ENCODE measurements at places on chromosomes 2 and 18. TPM values are rescaled to one million over a fixed set of nuclear protein-coding genes. Genes with fewer than 3 reads are reported as not detected.

CHPF gene
- 9.0 TPM for total RNA-seq

RMDN2 gene
- total RNA-seq: 0.79 TPM

EXOC6B gene
- total RNA-seq: 6.1 TPM

- no peaks in the 10 kb centered on the region for H3K4me1 ChIP-seq
- no peak overlapping the region for H3K4me3 ChIP-seq
- H3K27ac ChIP-seq: no peak overlapping the region
- DNase-seq: no peak
These were observed 11.1 kb downstream of the CAPN10 start for GRCh38 chr2:240597419-240598181.

DNA sequence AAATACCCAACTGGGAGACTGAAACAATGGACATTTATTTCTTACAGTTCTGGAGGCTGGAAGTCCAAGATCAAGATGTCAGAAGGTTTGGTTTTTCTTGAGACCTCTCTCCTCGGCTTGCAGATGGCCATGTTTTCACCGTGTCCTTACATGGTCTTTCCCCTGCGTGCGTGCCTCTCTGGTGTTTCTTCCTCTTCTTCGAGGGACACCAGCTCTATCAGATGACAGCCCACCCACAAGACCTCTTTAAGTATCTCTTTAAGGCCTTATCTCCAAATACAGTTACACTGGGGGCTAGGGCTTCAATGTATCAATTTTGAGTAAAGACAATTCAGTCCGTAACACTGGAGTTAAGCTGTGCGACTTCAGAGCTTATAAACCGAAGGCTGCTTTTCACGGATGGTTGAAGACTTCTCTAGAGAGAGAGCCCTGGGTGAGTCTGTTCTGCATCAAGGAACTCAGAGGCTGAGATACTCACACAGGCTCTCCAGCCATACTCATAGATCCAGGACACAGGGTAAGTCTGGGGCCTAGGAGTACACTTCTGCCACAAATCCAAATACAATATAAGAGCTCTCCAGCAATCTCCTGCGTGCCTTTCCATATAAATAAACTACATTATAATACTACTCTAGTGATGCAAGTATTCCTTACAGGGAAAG is 339.9 kb upstream of the PKDCC start:
- no peaks in the 10 kb centered on the region for H3K36me3 ChIP-seq
- H3K4me1 ChIP-seq: peaks cover 5% of the 10 kb centered on the region
- no peak overlapping the region for H3K27ac ChIP-seq
- H3K4me3 ChIP-seq: no peak overlapping the region
- no peak for DNase-seq

DNA sequence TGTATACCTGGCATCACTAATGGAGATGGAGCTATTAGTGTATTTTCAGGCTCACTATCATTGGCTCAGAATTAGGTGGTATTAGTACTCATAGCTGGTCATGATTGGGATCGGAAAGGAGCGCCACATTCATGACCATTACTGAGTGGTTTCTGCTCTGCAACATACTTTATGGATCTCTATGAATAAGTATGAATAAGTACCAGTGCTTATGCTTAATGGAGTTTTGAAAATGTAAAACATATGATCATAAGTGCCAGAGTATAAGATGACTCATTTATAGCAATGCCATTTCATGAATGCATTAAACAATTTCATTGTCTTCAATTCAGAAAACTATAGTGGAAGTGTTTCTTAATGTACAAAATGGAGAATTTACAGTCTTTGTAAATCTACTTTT is 156.7 kb downstream of the GALNT3 start:
- no peaks in the 10 kb centered on the region for H3K4me1 ChIP-seq
- H3K27ac ChIP-seq: no peak overlapping the region
- H3K27me3 ChIP-seq: peaks cover 3% of the 10 kb centered on the region
- H3K4me3 ChIP-seq: no peak overlapping the region
- no peaks in the 10 kb centered on the region for H3K36me3 ChIP-seq
